Dermis microvascular lymphatic vessel endothelial cell (primary cell): ENCODE measurements at places on chromosomes 2 and 18. TPM values are rescaled to one million over a fixed set of nuclear protein-coding genes. Genes with fewer than 3 reads are reported as not detected.

- DNase-seq = peak; percentile 85
Measured at GRCh38 chr2:152525277-152525838, 190.4 kb downstream of the FMNL2 start.

GRCh38 chr2:119983108-119983507, 29.8 kb upstream of the EPB41L5 start:
- DNase-seq = no peak

- DNase-seq = no peak
Measured at GRCh38 chr18:59898609-59899297, 1.0 kb upstream of the PMAIP1 start.

GRCh38 chr2:104933151-104933917, 79.4 kb downstream of the POU3F3 start:
- no peak for DNase-seq

- DNase-seq = no peak
Measured at GRCh38 chr2:142058149-142058548, 72.7 kb downstream of the LRP1B start.

- DNase-seq = no peak
Measured at GRCh38 chr2:219435701-219436100, 1.1 kb downstream of the SPEG start.

DNA sequence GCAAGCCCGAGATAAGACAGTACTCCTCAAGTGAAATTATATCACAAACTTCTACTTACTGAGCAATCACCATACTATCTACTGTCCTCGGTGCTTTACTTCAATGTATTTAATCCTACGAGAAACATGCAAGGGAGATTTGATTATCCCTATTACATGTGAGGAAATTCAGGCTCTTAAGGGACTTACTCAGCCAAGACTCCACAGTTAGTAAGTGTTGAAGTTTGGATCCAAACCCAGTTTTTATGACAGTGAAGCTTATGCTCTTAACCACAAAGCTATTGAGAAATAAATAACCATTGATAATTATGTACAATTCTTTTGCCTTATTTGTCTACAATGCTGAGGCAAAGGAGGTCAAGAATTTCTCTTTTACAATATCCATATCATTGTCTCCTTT, 672.9 kb upstream of the ACVR2A start:
- no peak for DNase-seq

DNA sequence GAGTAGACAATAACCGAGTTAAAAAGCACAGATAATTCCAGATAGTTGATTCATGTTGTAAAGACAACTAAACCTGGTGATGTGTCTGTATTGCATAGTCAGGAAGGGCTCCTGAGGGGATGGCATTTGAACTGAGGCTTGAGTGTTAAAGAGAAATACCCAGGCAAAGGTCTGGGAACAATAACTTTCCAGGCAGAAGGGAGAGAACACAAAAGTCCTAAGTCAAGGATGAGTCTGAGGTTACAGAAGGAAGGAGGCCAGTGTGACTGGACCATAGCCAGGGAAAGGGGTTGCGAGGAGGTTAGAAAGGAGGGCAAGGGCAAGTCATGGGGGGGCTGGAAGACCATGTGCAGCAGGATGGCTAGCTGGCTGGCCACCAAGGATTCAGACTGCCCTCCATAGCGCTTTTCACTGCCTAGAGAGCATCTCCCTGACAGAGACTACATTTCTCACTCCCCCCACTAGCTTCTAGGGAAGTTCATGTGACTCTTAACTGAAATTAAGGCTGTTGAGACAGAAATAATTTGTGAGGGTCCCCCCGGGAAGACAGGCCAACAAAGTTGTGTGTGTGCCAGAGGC, 135.5 kb upstream of the CREB1 start:
- no peak for DNase-seq

GRCh38 chr2:28869494-28870145, 489 bp downstream of the TRMT61B start:
- DNase-seq = peak; percentile 2

- no peak for DNase-seq
Measured at GRCh38 chr18:41829647-41830516, 125.2 kb upstream of the PIK3C3 start.

DNA sequence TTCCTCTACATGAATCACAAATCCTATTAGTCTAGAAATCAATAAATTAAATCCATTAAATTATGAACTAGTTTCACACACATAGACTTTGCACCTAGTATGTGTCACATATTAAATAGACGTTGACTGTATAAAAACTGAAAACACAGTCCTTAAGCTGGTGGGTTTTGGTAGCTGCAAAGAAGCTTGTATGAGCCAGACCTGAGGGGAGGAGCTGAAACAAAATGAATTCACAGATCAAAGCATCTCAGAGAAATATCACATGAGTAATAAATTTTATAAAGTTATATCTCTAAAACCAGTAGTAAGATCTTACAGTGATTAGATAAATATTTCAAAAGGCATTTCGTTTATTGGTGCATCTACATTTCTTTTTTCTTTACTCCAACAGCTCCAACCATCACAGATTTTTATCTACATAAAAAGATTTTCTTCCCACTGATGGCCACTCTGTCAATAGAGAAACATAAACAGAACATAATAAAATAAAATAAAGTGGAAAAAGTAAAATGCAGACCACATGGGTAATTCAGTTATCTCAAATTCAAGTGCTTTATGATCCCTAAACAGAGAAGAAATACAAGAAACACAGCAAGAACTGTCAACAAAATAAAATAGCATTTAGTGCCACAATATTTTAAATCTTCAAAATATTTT, 420.0 kb upstream of the CYRIA start:
- DNase-seq = no peak

GRCh38 chr2:218026244-218026643, 23.4 kb upstream of the TNS1 start:
- DNase-seq = no peak

GRCh38 chr2:114698520-114698919, 256.1 kb downstream of the DPP10 start:
- no peak for DNase-seq

GRCh38 chr2:86371527-86371926, 34.1 kb upstream of the REEP1 start:
- DNase-seq = no peak

DNA sequence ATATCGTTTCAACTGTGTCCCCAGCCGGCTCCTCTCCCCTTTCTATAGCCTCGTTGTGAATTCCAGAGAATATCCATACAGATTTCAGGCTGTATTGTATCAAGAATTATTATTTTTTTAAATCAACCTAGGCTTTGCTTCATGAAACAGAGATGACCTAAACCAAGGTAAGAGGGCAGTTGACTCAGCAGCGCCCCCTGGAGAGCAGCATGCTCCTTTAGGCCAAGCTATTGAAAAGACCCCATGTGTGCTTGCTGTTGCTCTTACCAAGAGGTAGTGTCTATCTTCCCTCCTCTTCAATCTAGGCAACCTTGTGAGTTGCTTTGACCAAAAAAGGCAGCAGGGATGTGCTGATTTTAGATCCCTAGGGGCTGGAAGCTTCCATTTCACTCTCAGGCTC, 426.7 kb upstream of the SMIM21 start:
- DNase-seq = no peak

DNA sequence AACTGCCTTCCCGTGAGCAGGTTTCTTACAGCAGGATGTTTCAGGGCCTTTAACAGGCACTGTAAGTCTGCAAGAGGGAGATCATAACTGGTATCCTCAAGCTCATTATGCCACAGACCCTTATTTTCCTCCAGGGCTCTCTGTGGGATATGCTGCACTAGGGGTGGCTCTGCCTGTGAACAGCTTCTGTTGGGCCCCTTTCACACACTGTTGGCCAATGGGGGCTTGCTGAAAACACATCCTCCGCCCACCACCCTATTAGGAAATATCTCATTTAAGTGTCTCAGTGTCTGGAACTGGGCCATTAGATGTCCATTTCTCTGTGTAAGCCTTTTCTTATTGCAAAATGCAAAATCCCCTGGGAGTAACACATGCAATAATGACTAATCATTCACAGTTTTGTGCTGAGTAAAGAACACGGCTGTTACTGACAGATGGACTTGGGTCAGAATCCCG, 414.3 kb upstream of the HS6ST1 start:
- DNase-seq = no peak

GRCh38 chr2:176961775-176962619, 250.6 kb upstream of the HNRNPA3 start:
- no peak for DNase-seq

- no peak for DNase-seq
Measured at GRCh38 chr2:105883911-105884694, 139.4 kb downstream of the NCK2 start.

GRCh38 chr2:86037141-86037794, 68.4 kb downstream of the POLR1A start:
- peak; percentile 60 for DNase-seq

GRCh38 chr2:136250131-136250530, 132.2 kb upstream of the CXCR4 start:
- DNase-seq = no peak

DNA sequence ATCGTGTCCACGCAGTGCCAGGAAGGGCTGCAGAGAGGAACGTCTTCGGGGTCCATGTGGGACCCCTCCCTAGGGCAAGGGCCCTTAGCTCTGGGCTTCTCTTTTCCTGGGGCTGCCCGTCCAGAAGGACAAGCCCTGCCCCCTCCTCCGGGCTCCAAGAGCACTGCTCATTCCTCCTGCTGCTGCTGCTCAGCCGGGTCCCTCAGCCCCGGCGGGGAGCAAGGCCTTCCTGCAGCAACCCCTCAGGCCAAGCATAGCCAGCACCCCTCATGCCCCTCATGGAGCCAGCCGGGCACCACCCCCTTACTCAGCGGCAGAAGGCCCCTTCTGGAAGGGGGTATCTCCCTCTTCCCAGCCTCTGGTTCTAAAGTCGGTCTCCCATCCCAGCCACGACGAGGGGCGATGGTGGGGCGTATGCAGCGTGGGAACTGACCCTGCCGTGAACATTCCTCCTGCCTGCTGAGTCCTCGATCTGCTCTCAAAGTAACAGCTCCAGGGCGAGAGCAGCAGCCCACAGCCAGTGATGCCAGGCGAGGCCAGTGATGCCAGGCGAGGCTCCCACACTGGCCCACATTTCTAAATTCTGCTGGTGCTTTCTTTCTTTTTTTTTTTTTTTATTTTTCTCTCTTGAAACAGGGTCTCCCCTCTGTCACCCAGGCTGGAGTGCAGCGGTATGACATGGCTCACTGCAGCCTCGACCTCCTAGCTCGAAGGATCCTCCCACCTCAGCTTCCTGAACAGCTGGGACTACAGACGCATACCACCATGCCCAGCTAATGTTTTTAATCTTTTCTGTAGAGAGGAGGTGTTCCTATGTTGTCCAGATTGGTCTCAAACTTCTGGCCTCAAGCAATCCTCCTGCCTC, 99.7 kb downstream of the HDAC4 start:
- DNase-seq = no peak

GRCh38 chr2:14492920-14493503, 139.5 kb upstream of the LRATD1 start:
- peak; percentile 12 for DNase-seq

DNA sequence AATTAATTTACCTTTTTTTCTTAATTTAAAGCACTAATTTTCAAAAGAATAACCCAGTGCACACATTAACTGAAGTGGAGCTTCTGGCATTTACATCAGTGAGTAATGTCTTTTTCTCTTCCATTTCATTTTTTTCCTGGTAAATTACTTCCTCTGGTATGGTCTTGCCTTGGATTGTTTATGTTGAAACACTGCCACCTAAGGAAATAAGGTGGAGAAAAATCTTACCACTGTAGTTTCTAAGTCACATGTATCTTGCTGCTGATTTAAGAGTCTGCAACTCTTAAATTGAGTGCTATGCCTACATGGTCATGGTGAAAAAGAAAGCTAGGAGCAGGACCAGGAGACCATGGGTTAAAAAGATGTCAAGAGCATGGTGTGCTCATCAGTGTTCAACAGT, 51.0 kb downstream of the TTC27 start:
- DNase-seq = no peak

- DNase-seq = no peak
Measured at GRCh38 chr2:162106146-162106551, 32.1 kb upstream of the DPP4 start.

DNA sequence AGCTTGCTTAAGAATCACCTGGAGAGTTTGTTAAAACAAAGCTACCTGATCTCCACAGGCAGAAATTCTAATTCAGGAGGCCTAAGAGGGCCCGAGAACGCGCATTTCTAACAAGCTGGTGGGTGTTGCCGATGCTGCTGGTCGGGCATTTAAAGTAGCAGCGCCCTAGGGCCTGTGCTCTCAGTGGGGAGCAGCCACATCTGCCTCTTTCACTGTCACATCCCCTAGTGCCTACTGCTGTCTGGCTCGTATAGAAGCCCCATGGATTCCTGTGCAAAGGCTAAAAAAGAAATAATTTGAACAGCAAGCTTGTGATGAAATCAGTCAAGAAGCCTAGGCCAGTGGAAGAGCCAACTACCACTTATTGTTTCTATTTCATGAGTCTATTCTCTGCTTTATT, 126.7 kb upstream of the SMIM21 start:
- DNase-seq = no peak

REG1B gene
- total RNA-seq = not detected in 2 replicates

DNAJC5G gene
- total RNA-seq = 0.39 and 1.0 TPM in 2 replicates

SERPINB13 gene
- not detected in 2 replicates for total RNA-seq

AP1S3 gene
- total RNA-seq = 0.89 and 2.8 TPM in 2 replicates

FAM124B gene
- total RNA-seq = 26.6 and 48.8 TPM in 2 replicates

MALL gene
- total RNA-seq = 26.8 and 64.3 TPM in 2 replicates

FHOD3 gene
- total RNA-seq = under 0.01 TPM in 2 replicates

TXNDC9 gene
- 62.3 and 65.5 TPM in 2 replicates for total RNA-seq

RPRM gene
- not detected in 2 replicates for total RNA-seq

NIFK gene
- total RNA-seq = 26.4 and 34.1 TPM in 2 replicates
